Mesenchymal stem cell (in vitro differentiated cells and primary cell): ENCODE measurements at places on chromosomes 7 and 10.

DNA sequence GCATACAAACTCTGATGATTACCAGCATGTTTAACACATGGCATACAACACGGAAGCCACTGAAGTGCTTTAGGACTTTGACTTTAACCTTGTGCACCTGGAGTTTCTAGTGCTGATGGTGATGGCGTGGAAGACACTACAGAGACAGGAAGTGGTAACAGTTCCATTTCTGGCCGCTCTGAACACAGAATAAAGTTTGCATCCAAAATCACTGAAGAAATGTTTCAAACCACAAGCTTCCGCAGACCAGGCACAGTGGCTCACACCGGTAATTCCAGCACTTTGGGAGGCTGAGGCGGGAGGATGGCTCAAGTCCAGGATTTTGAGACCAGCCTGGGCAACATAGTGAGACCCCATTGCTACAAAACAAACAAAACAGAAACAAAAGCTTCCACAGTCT, 40.3 kb upstream of the TNPO3 start:
- no peak for DNase-seq

- DNase-seq, result no peak
Observed at GRCh38 chr10:71811351-71811750, 38.0 kb upstream of the VSIR start.

DNA sequence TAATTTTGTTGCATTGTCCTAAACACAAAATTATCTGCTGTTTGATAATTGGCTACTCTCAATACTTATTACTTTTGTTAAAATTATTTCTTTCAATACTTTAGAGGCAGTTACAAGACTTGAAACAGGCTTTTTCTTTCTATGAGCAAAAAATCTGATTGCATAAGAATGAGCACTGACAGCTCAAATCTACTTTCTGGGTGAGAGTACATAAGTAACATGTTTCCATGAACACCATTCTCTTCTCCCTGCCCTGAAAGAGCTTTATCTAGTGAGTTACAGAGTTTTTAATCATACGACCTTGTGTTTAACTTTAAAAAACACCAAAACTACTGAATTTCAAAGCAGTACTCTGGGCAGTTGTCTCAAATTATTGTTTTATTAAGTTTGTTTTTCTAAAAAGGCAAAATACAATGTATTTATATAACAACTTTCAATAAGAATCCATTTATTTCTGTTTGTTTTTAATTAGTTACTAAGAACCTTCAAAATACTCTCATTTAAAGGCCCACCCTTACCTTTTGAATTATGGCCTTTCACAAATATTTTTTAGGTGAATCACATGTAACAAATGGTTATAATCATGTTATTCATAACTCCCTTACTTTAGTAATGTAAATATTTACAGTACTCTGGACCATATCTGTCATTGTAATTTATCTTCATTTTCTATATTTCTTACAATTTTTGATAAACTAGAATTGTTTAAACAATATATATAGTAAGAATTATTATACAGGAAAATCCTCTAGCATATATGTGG, 23.0 kb upstream of the TFAM start:
- no peak for DNase-seq

- no peak for DNase-seq
Observed at GRCh38 chr10:75375838-75376237, 25.7 kb downstream of the ZNF503 start.
